ENCODE measurements at places on chromosomes 3 and 15.

GRCh38 chr3:126509597-126510307 is 7.8 kb downstream of the UROC1 start:
- DNase-seq: no peak

DNA sequence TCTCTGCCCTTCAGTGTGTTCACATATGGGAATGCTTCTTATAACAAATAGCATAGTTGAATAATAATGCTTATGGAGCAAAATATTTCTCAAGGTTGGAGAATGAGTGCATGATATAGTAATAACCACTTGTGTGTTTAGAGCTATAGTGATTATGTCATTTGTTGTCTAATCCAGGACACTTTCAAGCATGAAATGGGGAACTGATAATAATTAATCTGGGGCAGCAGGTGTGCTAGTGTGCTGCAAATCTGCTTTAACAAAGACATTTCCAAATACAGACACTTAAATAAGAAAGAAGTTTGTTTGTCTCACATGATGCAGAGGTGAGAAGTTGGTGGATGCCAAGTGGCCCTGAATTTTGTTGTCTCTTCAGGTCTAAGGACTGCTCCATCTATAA is 579.3 kb upstream of the GRM7 start:
- no peak for DNase-seq

DNA sequence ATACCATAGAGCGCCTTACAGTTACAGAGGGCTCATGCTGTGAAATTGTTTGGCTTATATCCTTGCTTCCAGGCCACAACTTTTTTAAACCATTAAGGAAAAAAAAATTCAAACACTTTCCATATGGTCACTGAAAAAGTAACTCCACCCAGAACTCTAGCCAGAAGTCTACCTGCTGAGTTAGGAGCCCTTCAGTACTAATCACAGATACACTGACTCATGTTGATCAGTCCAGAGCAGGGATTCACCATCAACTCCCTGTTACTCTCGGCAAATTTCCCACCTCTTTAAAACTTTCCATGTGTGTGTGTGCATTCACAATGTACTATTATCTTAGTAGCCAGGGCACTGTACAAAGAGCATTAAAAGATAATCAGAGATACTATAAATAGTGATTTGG is 372.8 kb downstream of the MAGI1 start:
- DNase-seq: no peak

DNA sequence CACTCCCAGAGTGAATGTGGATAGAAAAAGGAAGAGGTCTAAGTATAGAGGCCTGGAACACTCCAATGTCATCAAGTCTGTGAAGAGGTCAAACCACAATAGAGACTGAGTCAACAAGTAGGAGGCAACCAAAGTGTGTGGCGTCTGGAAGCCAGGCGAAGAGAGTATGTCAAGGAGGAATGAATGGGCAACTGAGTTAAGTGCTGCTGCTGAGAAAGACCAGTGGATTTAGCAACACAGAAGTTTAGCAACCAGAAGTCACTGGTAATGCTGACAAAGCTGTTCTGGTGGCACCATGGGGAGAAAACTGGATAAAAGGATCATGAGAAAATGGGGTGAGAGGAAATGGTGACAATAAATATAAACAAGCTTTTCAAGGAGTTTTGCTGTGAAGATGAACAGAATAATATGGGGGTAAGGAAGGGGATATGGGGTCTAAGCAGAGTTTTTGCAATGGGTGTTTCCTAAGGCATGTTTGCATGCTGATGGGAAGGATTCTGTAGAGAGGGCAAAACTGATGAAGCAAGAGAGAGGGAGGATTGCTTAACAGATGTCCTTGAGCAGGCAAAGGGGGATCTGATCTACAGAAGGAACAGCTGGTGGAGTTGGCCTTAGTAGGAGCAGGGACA is 38.4 kb downstream of the PCOLCE2 start:
- no peak for DNase-seq

DNA sequence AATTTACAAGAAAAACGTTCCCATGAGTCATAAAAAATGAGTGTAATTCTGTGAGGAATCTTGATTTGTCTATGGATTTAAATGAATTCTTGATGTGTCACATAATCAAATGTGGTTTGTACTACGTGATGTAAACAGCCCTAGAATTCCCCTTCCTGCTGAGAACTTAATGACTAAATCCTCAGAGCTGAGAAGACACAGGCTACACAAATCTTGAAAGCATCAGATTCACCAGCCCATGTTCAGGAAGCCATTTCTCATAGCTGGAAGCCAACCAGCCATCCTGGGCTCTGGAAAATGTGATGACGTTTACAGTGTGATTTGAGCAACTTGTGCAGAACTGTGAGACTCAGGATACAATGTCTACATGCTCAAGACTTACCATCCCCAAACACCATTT is 193.7 kb upstream of the MME start:
- no peak for DNase-seq
